ENCODE measurements at places on chromosomes 16 and 17.

- DNase-seq, result no peak
Observed at GRCh38 chr17:3485481-3486068, 9.8 kb downstream of the ASPA start.

DNA sequence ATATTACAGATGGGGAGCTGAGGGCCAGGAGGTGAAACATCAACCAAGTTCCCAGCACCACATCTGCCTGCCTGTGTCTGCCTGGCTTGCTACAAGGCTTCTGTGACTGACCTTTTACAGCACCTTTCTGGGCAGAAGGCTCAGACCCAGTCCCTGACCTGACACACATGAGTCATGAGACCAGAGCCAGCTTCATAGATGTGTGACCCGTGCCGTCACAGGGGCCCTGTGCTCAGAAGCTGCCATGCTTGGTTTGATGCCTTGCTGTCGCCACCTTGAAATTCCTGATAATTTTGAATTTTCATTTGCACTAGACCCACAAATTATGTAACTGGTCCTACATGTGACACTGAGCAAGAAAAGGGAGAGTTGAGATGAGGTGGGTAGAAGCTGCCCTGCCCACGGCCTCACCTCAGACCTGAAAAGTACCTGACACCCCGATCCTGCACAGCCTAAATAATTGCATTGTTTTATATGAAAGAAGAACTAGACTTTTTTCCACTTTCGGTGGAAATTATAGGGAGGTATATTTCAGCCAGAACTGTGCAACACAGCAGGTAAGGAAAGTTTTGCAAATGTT, 13.3 kb upstream of the PECAM1 start:
- no peak for DNase-seq

DNA sequence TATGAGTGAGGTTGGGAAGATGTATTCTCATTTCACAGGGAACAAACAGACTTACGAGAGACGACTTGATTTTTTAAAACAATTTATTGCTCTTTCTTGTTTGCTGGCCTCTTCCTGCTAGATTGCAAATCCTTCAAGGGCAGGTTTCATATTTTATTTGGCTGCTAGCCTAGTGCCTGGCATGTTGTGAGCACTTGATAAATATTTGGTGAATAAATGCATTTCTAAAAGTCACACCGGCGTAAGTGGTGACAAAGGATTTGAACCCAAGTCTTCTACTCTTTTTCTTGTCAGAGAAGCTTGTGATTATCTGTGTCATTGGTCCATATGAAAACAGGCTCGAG, 1.4 kb downstream of the WWP2 start:
- no peak for DNase-seq

GRCh38 chr17:386141-386876, 33.7 kb upstream of the RPH3AL start:
- DNase-seq, result peak; percentile 62

DNA sequence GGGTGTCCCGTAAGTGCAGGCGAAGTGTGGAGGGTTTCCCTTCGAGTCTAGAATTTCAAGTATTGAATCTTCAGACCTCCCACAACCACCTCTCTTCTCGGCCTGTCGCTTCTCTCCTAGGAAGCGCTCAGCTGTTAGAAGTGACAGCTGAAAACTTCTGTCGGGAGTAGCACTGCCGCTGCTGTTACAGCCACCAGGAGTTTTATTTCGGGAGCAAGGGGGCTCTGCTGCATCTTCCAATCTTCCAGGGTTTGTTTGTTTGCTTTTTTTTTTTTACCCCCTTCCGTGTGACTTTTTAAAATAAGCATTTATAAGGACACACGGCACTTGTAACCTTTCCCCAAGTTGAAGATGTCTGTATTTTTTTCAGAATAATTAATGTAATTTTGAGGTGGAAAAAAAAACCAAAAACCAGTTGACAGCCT, 767 bp downstream of the RPS6KB1 start:
- no peak for DNase-seq

GRCh38 chr17:61452301-61453290, at the start of gene TBX4:
TSS of gene TBX4 (plus strand) at chr17:61452422. CDS start at chr17:61456491, 4,069 bp downstream.
- DNase-seq, result no peak

GRCh38 chr17:2214929-2215615, 88.5 kb downstream of the SMG6 start:
- DNase-seq, result no peak

DNA sequence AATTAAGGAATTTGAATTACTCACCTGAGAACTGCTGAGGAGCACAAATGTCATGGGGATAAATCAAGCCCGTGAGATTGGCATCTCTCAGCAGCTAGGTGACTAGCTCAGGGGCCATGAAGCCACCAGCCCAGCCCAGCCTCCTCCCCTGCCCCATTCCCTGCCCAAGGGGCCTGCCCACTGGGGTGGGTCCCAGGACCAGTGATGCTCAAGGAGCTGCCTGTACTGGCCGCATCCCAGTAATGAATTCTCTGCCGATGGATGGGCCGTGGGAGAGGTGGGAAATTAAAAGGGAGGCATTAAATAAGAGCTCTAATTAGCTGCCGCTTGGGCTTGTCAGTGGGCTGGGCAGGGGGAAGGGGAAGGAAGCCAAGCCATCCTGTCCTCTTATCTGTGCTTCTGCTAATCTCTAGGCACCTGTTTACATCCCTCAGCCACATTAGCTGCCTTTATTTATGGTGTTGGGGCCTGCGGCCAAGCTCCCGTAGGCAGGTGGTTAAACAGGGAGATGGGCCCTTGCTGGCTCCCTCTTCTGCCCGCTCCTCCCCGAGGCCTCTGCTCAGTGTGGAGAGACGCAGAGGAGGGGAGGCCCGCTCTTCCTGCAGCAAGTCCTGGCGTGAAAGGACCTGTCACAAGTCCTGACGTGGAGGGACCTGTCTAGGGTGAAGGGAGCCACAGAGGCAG, 48.8 kb downstream of the PIPOX start:
- DNase-seq, result no peak

- no peak for DNase-seq
Observed at GRCh38 chr16:85274924-85275323, 162.7 kb upstream of the CIBAR2 start.

GRCh38 chr16:50781518-50781917, 39.6 kb downstream of the CYLD start:
- no peak for DNase-seq

- DNase-seq, result no peak
Observed at GRCh38 chr17:77271411-77271810, 130.6 kb downstream of the SEC14L1 start.

GRCh38 chr16:68798398-68798797, 44.9 kb upstream of the TANGO6 start:
- DNase-seq, result no peak

DNA sequence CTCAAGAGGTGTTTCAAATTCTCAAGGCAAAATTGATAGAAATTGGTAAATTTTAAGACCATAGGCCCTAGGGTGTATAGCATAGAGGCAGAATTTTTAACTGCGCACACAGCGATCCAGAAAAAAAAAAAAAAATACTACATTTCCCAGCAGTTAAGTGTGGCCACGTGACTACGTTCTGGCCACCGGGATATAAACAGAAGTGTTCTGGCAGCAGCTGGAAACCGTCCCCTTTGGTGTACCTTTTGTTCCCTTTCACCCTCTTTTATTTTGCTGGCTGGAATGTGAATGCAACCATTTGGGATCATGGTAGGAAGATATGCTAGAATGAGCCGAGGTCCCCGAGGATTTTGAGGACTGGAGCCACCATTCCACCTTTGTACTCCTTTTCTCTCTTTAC, 52.7 kb upstream of the AKAP1 start:
- no peak for DNase-seq

GRCh38 chr17:51629232-51629631, 368.9 kb downstream of the UTP18 start:
- no peak for DNase-seq

DNA sequence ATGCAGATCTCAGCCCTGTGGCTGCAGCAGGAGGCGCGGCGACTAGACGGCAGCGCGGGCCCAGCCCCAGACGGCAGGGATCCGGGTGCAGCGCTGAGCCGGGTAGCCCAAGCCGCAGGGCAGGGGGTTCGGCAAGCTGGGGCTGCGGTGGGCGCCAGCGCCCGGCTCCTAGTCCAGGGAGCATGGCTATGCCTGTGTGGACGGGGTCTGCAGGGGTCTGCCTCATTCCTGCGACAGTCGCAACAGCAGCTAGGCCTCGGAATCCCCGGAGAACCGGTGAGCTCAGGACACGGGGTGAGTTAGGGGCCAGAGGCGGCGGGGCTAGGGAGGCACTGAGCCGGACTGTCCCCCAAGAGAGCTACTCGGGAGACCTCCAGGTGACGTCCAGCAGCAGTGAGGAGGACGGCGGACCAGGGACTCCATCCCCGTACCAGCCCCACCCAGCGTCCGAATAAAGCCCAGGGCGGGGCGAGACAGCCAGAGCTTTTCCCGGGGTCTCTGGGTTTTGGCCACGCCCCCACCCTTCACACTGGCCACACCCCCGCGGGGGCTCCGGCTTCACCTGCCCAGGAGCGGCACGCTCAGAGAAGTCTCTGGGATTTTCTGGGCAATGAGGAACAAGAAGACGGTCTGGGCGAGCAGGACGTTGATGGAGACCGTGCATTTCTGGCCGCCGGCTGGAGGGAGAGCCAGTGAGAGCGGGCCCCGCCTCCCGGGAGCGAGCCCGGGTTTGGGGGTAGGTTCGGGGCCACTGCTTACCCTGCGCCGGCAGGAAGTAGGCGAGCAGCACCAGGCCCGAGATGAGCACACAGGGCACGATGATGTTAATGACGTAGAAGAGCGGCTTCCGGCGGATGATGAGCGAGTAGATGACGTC, 1.1 kb downstream of the C17orf107 start:
- DNase-seq, result no peak

DNA sequence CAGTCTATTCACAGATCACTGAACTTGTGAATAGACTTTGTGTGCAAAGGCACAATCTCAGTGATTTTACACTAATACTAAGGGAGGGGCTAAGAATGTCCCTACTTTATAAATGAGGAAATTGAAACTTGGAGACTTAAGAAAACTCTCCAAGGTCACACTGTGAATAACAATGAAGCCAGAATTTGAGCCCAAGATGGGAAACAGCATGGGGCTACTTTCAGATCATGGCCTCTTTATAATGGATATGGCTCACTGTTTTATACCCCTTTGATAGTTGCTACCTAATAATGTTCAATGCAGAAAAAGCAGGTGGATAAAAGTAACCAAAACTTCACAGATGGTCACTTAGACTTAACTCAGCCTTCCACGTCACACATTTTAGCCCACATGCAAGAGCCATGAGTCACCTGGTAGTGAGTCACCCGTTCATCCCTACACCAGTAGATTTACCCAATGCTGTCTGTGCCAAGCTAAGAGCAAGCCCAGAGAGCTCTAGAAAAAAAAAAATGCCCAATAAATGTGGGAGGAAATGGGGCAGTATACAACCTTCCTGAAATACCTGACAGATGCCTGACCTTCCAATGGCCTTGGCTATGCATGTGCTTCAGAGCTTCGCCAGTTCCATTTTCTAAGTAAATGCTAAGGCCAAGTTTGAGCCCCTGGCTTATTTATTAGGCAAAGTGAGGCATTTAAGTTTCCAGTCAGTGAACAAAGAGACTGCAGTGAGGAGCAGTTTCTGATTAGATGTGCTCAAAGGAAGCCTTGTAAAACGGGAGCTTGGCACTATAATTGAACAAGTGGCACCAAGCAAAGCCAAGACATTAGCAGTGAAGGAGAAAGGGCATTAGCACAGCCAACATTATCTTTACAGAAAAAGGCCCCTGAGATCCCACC, 219.7 kb downstream of the TMEM114 start:
- DNase-seq, result no peak

GRCh38 chr16:74721716-74722115, 21.1 kb upstream of the MLKL start:
- no peak for DNase-seq

DNA sequence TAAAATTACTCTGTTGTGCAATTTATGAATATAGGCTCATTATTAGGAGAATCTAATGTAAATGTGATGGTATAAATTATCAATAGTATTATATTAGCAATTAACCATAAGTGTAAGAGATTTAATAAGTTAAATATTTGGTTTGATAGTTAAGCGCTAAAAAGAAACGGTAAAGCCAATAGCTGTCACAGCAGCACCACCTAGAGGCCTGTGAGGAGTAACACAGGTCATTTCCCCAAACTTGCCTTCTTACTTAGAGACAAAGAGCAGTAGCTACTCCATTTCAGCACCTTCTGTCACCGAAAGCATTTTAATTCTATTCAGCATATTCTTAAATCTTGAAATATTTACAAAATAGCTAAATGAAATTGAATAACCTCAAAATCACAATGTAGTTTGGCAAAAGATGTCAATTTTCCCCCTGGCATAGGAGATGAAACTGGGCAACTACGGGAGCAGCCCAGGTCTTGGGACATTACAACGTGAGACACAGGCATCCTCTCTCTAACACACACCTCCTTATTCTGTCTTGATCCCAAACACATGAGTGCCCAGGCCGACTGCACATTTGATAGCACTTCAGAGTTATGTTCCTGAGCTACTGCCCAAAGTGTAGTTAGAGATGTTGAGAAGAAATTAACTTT, 14.3 kb upstream of the DYNLRB2 start:
- DNase-seq, result no peak

GRCh38 chr17:78010759-78011158, 52.3 kb downstream of the TNRC6C start:
- no peak for DNase-seq

DNA sequence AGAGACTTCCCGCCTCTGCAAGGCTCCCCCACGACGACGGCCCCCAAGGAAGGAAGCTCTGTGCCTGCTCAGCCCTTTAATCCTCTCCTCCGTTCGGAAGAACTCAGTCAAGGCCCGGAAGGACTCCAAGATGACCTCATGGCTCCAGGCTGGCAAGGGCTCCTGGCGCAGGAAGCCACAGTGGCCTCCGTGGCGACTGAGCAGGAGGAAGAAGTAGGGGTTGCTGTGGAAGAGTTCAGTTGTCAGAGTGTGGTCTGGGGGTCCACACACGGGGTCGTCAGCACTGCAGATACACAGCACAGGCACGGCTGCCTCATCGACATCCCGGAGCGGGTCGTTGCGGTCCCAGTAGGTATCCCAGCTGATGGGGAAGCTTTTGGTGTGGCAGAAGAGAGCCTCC, 4.2 kb downstream of the ABHD15 start:
- DNase-seq, result no peak

GRCh38 chr17:82865774-82866395, 26.1 kb upstream of the ZNF750 start:
- DNase-seq, result no peak

- DNase-seq, result no peak
Observed at GRCh38 chr16:14600164-14600563, 29.9 kb downstream of the PARN start.

GRCh38 chr16:2323701-2324100, 16.8 kb downstream of the ABCA3 start:
- no peak for DNase-seq

- DNase-seq, result no peak
Observed at GRCh38 chr16:2019518-2019920, at the start of gene NPW. TSS of gene NPW (plus strand) at chr16:2019785.

GRCh38 chr17:1203967-1204291, 24.1 kb upstream of the ABR start:
- no peak for DNase-seq

DNA sequence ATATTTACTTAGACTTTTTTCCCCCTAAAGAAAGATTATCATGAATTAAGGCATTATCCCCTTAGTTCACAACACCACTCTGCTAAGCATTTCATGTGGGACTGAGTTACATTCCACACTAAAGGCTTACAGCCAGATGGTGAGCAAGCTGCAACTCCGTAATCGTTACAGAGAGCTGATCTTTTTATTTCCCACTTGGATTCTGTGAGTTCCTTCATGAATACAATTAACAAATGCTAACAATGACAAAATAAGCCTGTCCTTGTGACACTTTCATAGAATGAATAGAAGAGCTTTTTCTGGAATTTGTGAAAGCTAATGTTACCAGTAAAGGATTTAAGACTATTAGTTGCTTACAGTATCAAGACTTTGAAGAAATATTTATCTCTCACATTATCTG, 8.7 kb downstream of the OGFOD1 start:
- no peak for DNase-seq

Data from activated CD8-positive, alpha-beta memory T cell treated with anti-CD3 and anti-CD28 coated beads for 1 hour (primary cell).